ENCODE measurements at places on chromosomes 6 and 20.

DNA sequence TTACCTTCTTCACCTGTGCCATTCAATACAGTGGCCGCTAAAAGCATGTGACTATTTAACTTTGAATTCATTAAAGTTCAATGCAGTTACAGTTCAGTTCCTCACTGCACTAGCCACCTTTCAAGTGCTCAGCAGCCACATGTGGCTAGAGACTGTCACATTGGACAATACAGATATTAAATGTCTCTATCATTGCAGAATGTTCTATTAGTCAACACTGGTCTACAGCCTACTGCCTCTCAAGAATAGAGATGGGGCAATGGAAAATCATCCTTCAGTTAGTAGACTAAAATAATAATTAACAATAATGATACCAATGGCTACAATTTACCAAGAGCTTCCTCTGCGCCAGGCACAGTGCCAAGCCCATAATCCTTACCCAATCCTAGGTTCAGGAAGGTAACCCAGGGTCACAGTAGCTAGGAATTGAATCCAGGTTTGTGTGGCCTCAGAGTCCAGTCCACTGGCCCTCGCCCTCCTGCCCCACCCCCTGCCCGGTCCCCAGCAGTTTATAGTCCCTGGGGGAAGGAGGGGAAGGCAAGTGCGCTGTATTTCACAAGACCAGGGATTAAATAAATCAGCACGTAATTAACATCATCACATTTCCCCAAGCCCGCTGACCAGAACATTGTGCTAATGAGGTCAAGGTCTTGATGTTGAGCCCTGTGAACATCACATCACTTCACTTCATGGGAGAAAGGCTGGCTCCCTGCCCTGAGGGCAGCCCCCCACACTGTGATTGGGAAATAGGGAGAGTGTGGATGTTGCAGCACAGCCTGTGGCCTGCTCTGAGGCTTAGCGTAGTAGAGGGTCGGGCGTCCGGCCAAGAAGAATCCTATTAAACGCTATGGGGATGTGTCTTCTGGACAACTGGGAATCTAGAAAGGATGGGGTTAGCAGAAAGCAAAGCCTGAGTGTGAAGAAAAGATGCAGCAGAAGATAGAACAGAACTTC is 147.2 kb downstream of the VEGFA start:
- no peak for DNase-seq

DNA sequence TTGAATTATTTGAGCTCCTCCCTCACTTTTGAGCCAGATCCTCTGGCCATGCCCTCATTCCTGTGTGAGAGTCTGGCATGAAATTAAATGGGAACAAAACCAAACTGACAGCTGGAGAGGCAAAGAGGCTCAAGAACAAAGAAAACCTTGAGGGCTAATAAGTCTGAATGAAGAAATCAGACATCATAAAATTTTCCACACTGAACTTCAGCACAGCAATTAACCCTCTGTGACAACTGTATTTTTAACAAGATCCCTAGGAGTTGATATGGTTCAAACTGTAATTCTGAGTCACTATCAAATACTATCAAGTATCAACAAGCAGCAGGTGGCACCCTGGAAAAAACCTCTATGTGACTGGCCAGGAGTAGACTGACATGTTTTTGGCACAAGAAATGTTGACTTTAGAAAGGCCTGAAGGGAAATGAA is 109.4 kb upstream of the EMILIN3 start:
- DNase-seq = no peak

GRCh38 chr6:152329638-152330448 is 307.3 kb downstream of the SYNE1 start:
- no peak for DNase-seq

- DNase-seq = no peak
These were observed 253.8 kb upstream of the CITED2 start for GRCh38 chr6:139628270-139628669.

DNA sequence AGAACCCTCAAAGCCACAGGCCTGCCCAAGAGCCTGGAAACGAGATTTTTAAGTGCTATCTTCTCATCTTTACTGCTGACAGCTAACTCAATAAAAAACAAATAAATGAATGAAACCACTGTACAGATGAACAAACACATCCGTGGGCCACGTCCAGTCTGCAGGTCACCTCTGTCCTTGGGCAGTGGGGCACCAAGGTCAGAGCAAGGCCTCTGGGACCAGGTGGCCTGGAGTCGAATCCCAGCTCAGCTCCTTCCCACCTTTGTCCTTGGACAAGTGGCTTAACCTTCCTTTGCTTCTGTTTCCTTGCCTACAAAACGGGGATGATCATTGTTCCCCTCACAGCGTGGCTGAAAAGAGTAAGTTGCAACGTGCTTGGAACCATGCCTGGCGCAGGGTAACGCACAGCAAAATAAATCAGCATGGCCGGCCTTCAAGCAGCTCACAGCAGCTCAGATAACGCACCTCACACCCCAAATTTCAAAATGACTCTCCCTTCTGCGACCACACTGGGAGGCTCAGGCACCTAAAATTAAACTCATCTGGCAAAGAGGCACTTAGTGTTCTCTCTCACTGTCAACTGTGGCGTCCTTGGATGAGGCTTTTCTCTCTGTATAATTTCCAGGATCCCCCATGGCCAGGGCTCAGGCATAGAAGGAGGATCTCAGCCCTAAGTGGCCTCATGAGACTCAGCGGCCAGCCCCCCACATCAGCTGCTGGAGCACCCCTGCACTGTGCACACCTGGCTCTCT is 35.7 kb downstream of the RRBP1 start:
- DNase-seq = no peak

DNA sequence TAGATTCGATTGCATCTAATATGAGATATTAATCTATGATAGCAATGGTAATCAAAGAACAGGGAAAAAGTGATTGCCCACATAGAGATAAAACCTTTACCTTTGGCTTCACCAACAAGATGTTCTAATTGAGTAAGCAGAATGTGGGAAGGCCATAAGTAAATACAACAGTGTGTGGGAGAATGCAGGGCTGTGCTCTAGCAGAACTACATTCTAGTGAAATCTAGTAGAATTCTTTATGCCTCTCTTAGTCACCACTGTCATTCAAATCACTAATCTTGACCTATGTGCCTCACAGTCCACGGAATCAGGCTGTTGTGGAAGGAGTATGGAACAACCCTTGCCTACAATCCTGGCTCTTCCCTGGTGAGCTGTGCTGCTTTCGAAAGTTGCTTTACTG is 30.4 kb upstream of the MCM9 start:
- DNase-seq = no peak

DNA sequence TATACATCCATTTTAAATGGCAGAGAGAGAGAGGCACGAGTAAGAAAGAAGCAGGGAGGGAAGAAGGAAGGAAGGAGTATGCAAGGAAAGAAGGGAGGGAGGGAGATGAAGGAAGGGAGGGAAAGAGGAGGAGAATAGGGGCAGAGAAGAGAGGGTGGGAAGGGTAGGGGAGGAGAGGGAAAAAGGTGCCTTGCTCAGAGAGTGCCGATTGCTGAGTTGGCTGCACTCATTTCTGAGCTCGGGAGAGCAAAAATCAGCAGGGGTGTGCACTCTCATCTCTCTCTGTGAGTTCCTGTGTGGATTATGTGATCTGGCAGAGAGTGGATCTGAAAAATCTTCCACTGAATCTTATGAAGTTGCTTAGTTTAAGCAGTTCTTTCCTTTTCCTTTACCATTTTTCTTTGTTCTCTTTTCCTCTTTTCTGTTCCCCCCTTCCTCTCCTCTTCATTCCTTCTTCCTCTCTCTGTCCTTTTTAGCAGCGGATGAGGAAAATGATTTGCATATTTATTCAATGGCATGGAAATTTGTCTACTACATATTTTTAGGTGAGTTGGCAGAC is 108.7 kb downstream of the PERP start:
- DNase-seq = no peak

GRCh38 chr6:55756531-55757031 is 118.8 kb downstream of the BMP5 start:
- DNase-seq = no peak
